ENCODE measurements at places on chromosomes 5 and 9.

GRCh38 chr5:35247648-35248034 is 17.4 kb upstream of the PRLR start:
- peak; percentile 35 for DNase-seq

GRCh38 chr5:80592105-80592504 is 22.0 kb upstream of the ANKRD34B start:
- DNase-seq: no peak

DNA sequence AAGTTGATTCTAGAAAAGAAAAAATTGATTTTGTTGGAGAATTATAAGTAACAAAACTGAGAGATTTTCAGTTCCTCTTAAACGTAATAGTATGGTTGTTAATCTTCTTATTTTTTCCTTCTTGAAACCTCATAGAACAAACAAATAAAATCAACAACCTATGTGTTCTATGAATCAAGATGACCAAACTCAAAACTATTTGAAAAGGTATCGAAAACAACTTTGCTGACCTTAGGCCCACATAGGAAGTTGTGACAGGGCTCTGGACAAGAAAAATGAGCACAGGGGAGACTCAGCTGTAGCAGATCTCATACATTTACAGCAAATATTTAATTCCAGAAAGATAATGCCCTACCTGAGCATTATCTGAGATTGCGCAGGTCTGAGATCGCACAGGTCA is 169.4 kb upstream of the CCNH start:
- no peak for DNase-seq

- DNase-seq: no peak
Measured at GRCh38 chr5:133421394-133421793, 190.9 kb downstream of the FSTL4 start.

- no peak for DNase-seq
Measured at GRCh38 chr9:7266911-7267595, 509.3 kb downstream of the KDM4C start.

DNA sequence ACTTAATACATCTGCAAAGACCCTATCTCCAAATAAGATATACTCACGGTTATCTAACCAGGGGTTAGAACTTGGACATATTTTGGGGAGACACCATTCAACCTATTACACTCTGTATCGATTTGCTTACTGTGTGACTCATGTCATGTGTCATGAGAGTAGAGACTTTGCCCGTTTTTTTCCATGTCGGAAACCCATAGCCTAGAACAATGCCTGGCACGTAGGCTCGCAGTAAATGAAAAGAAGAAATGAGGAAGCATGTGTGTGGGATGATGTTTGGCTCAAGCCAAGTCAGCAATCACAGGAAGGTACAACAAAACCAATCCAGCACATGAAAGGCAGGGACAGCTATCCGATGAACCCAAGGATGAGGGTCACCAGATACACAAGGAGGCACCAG is 94.6 kb upstream of the DNAH5 start:
- DNase-seq: peak; percentile 49

GRCh38 chr9:99820685-99821395 is 845 bp upstream of the NR4A3 start:
- DNase-seq: peak; percentile 71

DNA sequence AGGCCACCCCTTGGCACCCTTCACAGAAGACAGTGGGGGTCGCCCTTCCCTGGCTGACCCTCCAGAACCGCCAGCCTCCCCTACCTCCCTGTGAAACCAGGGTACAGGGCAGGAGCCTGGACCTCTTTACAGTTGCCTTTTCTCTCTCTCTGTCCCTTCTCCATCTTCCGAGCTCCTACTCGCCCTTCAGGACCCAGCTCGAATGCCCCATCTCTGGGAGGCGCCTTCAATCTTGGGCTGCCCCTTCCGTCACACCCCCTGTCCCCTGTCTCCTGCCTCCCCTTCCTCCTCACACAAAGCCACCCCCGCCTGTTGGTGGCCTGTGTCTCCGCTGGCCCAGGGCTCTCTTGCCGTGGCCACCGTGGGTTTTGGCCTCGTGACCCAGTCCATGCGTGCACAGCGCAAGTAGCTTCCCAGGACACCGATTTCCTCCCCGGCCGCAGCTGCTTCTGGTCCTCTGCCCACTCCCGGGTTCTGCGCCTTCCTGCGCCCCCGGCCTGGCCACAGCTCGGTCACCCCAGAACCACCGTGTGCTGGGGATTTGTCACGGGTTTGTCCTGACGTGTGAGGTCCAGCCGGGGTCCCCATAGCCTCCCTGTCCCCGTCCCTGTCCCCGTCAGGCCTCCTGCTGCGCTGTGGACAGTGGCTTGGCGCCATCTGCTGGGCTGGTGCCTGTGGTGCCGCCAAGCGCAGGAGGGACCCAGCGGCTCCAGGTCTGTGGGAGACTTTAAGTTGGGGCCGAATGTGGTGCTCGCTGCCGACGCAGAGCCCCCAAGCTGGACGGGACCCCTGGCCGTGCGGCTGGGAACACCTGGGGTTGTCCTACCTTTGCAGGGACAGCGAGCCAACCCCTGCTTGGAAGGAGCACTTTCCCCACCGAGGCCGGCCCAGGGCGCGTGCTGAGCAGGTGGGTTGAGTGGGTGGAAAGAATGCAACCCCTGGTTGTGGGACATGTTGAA is 4.0 kb upstream of the TMEM250 start:
- DNase-seq: peak; percentile 68

DNA sequence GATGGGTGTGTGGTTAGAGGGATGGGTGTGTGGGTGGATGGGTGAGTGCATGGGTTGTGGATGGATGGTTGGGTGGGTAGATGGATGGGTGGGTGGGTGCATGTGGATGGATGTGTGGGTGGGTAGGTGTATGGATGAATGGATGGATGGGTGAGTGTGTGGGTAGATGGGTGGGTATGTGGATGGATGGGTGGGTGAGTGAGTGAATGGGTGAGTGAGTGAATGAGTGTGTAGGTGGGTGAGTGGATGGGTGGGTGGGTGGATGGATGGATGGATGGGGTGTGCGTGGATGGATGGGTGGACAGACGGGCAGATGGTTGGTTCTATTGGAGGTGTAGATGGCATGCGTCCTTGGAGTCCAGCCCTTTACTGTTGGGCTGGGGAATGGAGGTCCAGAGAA is 17.2 kb downstream of the STKLD1 start:
- DNase-seq: no peak

DNA sequence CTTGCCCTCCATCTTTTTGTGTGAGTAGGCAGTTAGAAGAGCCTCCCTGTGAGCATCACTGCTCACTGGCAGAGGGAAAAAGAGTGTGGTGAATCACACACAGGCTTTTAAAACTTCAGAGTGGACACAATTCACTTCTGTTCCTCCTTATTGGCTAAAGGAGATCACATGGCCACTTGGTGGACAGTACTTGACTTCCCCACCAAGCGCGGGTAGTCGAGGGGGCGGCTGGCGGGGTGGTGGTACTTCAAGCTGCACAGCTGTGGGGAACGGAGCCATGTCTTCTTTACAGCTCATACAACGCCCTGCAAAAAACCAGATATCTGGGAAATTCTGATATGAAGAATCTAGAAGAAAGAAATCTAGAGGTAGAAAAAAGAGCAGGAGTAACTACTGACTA is 95.4 kb downstream of the PAM start:
- no peak for DNase-seq

DNA sequence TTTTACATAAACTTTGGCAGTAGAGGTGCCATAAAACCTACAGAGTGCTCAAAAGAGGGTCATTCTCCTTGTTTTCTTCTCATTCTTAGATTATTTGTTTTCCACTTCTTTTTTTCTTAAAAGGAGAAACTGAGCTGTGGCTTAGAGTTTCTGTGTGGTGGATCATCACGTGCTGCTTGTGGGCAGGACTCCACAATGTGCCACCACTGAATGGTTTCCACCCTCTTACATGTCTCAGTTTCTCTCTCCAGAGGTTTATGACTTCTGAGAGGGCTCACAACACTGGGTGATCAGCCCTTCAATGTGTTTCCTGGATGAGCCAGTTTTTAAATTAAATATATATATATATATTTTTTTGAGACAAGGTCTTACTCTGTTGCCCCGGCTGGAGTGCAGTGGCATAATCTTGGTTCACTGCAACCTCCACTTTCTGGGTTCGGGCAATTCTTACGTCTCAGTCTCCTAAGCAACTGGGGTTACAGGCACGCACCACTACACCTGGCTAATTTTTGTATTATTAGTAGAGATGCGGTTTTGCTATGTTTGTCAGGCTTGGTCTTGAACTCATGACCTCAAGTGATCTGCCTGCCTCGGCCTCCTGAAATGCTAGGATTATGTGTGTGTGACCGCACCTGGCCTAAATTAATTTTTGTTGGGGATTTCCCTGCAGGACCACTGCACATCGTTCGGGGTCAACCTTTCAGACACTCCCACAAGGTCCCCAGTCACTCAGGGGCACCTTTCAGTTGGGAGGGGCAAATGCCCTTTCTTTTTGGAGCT is 3.1 kb upstream of the UNC13B start:
- no peak for DNase-seq

DNA sequence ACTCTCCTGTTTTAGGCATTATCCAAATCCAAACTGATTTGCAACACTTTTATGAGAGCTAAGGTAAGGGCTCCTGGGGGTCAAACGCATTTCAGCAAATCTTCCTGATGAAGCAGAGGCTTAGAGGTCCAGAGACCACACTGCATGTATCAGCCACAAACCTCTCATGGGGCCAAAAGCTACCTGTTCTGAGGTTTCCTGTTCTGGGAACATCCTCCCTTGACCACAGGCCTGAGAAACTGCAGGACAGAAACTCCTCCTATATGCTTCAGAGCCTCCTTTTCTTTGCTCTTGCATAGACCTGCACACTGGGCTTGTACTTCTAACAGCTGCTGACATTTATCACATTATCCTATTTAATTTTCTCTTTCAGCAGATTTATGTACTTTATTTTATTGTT is 92.6 kb downstream of the OR2K2 start:
- no peak for DNase-seq

DNA sequence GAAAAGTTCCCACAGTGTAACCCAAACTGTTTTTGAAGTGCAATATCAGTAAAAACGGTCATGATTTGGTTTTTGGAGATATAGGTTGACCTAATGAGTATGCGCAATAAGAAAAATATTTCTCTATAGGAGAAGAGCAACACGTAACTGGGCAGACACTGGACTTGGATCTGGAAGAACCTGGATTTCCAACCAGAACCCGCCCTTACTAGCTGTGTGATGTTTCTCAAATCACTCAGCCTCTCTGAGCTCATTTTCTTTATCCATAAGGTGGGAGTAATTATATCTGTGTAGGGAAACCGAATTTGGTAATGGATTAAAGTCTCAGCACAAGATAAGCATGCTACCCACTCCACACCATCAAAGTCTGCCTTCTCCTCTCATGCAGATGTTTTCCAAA is 169.1 kb downstream of the COL23A1 start:
- no peak for DNase-seq

- DNase-seq: no peak
Measured at GRCh38 chr9:116323012-116323411, 169.4 kb downstream of the PAPPA start.

DNA sequence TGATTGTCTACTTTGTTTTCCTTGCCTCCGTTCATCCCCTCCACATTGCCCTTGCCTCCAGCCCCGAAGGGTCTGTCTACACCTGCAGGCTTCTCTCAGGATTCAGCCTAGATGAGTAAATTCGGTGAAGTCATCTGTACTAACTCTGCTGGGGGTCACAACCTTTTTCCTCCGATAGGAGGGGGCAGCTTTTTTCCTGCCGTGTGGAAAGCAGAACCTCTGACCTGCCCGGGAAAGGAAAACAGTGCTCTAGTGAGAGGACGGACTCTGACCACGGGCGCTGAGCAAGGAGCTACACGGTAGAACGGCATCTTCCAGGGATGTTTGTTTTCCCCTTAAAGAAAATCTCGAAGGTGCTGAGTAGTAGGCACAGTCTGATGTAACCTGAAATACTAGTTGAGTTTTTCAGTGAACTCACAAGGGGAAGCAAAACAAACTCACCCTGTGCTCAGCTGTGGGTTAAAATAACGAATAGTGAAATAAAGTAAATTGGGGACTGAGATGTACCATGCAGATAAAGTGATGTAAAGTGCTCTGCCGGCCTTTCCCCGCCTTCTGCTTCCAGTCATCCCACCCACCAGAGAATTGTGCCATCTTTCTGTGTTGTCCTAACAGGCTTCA is 281.8 kb downstream of the AOPEP start:
- no peak for DNase-seq

GRCh38 chr9:27368316-27368985 is 71.5 kb upstream of the EQTN start:
- no peak for DNase-seq

GRCh38 chr9:107750741-107751566 is 261.4 kb upstream of the KLF4 start:
- DNase-seq: peak; percentile 82

- DNase-seq: no peak
Measured at GRCh38 chr9:112380825-112381221, 915 bp downstream of the HSDL2 start.

DNA sequence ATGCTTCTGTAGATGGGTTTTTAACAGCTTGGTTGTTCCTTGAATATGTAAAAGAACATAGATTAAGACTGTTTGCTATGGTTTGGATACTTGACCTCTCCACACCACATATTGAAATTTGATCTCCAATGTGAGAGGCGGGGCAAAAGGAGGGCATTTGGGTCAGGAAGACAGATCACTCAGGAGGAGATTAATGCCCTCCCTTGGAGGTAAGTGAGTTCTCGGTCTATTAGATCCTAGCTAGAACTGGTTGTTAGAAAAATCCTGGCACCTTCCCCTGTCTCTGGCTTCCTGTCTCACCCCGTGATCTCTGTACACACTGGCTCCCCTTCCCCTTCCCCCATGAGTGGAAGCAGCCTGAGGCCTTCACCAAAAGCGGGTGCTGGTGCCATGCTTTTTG is 281.1 kb upstream of the ANKRD55 start:
- DNase-seq: no peak

- no peak for DNase-seq
Measured at GRCh38 chr9:124206391-124206790, 51.4 kb upstream of the NEK6 start.

DNA sequence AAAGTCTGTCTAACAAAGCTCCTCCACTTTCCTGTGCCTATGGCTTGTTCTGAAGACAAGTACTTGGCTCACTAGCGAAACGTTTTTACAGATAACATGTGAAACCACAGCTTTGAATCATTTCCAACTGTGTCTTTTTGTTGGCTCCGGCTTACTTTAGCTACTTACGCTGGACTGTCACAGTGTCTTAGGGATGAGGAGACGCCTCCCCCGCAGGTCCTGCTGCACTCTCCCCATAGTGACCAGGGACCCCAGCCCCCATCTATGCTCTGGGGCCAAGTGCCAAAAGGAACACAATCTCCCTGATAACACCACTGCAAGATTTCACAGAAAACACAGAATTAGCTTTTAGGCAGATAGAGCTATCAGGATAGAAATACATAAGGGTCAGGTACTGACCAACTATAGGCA is 219.1 kb downstream of the ADAMTS6 start:
- DNase-seq: no peak
